Endodermal cell (in vitro differentiated cells): ENCODE measurements at places on chromosomes 11 and 22. TPM values are rescaled to one million over a fixed set of nuclear protein-coding genes. Genes with fewer than 3 reads are reported as not detected.
A peak's percentile ranks its signal among the peaks of the same experiment; 100 is the strongest.

Gene RHOD
- total RNA-seq, result 15.7 to 18.2 TPM (median 17.1 TPM) in 3 replicates

Gene MAP6
- 4.0 to 4.2 TPM (median 4.2 TPM) in 3 replicates for total RNA-seq

Gene MYBPC3
- 0.07 TPM in 1 of 2 replicates, not detected in the other for total RNA-seq

Gene OR4P4
- not detected in 2 replicates for total RNA-seq

Gene BIK
- total RNA-seq, result 13.3 and 14.9 TPM in 2 replicates

Gene PARVA
- 36.5 and 37.3 TPM in 2 replicates for total RNA-seq

Gene FADS2
- 334 and 344 TPM in 2 replicates for total RNA-seq

Gene SGSM1
- total RNA-seq, result 1.9 to 3.0 TPM (median 2.1 TPM) in 3 replicates

GRCh38 chr11:17939542-17939941, 73.3 kb downstream of the SERGEF start:
- DNase-seq, result no peak

DNA sequence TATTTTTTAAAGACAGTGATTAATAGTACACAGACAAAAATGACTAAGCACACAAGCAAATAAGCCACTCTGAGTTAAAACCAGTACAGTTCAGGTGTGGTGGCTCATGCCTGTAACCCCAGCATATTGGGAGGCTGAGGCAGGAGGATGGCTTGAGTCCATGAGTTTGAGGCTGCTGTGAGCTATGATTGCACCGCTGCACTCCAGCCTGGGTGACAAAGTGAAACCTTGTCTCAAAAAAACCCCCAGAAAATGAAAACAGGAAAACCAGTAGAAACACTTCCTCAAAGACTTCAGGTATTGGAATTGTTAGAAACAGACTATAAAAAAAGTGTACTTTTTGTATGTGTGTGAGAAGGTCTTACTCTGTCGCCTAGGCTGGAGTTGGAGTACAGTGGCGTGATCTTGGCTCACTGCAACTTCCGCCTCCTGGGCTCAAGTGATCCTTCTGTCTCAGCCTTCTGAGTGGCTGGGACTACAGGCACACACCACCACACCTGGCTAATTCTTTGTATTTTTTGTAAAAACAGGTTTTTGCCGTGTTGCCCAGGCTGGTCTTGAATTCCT, 33.0 kb downstream of the PPP6R2 start:
- no peak for DNase-seq

DNA sequence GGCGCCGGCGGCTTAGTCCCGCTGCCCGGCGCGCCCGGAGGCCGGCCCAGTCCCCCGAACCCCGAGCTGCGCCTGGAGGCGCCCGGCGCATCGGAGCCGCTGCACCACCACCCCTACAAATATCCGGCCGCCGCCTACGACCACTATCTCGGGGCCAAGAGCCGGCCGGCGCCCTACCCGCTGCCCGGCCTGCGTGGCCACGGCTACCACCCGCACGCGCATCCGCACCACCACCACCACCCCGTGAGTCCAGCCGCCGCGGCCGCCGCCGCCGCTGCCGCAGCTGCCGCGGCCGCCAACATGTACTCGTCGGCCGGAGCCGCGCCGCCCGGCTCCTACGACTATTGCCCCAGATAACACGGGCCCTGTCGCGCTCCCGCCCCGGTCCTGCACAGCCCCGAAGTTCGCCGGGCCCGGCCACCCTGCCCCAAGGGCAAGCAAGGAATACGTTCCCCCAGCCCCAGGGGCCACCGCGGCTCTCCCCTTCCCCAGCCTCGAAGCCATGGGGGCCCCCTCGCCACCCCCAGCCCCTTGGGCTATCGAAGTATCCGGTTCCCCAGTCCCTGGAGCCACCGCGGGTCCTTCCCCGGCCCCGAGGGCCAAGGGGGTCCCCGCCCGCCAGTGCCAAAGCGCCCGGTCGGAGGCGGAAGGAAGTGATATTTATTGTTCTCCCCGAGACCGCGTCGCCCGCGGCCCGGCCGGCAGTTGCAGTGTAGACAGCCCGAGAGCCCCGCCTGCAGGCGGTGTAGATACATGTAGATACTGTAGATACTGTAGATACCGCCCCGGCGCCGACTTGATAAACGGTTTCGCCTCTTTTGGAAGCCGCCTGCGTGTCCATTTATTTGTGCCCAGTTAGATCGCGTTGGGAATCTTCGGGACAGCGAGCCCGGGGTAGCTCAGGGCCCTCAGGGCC, 6.2 kb downstream of the TBX1 start:
- peak; percentile 80 for DNase-seq

DNA sequence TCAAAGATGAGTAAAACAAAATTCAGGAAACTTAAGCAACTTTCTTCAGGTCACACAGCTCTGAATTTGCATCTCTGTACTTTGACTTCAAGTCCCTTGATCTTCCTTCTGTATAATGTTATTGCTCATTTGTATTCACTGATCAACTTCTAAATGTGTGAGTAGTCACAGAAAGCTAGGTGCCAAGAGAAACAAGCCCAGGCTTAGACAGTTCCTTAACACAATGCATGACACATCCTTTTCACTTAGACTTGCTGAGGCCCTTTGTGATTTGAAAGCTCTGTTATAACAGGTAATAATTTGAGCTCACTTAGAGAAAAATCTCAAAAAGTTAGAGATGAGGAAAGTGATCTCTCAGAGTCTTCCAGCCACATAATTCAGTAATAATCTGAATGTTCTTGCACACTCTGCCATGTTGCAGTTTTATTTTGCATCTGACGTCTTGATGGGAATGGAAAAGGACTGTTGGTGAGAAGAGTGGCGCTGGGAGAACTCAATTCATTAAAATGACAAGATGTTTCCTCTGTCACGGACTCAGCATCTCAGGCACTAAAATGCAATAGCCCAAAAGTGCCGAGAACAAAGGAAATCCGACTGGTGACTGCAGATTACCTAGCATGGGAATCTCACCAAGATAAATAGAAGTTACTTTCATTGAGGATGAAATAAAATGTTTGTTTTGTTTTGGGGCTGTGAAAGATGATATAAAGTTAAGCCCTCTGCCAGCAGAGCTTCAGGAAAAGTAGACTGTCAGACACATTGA, 665.3 kb downstream of the OPCML start:
- DNase-seq, result no peak

DNA sequence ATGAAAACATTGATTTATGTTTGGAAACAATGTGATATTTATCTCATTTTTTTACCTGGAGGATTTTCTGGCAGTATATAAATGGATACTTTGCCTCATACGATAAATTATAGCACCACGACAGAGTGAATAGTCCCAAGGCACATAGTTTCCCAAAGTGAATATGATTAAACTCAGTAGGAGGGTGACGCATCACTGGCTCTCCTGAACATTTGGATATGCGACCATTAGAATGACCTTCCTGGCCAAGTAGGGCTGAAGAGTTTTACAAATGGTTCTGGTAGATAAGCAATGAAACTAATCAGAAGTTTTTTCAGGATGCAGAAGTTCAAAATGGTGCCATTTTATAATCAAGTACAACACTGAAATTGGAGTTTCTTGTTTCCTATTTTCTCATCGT, 397.7 kb downstream of the AASDHPPT start:
- no peak for DNase-seq

GRCh38 chr11:134231958-134232659, 7.6 kb downstream of the VPS26B start:
- DNase-seq, result no peak

- no peak for DNase-seq
Measured at GRCh38 chr11:133118563-133119268, 413.6 kb downstream of the OPCML start.

DNA sequence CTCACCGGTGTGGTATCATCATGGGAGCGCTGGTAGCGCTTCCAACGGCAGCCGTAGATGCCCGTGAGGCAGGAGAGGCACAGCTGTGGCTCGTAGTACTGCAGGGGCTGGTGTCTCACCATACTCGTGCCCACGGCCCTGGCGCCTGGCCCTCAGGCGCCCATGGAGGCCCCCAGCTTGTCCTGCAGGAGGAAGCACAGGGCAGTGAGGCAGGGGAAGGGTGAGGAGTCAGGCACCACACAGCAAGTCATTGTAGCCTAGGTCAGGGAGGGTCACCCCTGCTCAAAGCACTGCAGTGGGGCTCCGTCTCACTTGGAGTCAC, 44.6 kb upstream of the KLHL35 start:
- DNase-seq, result no peak

- peak; percentile 46 for DNase-seq
Measured at GRCh38 chr11:126102436-126102981, 39.8 kb upstream of the CDON start.

DNA sequence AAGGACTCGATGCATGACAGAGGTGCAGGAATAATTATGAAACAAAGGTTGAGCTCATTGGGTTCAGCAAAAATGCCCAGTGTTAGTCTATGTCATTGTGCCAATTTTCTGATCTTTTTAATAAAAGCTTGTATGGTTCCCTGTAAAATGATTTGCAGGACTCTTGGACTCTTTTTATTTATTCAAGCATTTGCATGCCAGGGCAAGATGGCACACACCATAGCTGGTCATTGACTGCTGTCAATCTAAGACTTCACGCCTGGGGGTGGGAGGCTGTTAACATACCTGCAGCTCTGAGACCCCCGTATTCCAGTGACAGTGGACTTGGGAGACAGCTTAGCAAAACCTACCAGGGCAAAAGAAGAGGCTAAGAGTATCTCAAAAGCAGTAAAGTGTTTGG, 32.0 kb upstream of the ANO1 start:
- DNase-seq, result peak; percentile 10

DNA sequence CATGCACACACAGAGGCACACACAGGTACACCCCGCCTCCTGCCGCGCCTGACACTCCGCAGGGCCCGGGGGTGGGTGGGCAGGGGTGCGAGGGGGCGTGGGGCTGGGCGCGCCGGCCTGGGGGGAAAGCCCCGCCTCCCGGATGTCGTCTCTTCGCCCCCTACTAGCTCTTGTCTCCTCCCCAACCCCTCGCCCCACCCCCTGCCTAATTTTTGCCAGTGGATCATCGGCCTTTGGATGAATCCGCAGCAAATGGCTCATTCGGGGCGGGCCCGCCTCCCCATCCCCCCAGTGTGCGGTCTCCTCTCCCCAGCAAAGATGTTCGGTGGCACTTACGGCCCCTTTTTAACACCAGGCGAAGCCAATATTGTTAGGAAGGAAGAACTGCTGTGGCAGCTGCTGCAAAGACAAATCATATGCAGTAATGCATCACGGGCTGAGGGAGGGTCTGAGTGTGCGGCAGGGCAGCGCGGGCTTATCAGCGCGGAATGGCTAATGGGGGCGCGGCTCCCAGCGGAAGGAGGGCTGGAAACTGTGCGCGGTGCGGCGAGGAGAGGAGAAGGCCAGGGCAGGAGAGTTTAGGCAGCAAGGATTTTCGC, 13.4 kb upstream of the NECTIN1 start:
- peak; percentile 89 for DNase-seq
